ENCODE measurements at places on chromosomes 7 and 10.
A peak's percentile ranks its signal among the peaks of the same experiment; 100 is the strongest.

DNA sequence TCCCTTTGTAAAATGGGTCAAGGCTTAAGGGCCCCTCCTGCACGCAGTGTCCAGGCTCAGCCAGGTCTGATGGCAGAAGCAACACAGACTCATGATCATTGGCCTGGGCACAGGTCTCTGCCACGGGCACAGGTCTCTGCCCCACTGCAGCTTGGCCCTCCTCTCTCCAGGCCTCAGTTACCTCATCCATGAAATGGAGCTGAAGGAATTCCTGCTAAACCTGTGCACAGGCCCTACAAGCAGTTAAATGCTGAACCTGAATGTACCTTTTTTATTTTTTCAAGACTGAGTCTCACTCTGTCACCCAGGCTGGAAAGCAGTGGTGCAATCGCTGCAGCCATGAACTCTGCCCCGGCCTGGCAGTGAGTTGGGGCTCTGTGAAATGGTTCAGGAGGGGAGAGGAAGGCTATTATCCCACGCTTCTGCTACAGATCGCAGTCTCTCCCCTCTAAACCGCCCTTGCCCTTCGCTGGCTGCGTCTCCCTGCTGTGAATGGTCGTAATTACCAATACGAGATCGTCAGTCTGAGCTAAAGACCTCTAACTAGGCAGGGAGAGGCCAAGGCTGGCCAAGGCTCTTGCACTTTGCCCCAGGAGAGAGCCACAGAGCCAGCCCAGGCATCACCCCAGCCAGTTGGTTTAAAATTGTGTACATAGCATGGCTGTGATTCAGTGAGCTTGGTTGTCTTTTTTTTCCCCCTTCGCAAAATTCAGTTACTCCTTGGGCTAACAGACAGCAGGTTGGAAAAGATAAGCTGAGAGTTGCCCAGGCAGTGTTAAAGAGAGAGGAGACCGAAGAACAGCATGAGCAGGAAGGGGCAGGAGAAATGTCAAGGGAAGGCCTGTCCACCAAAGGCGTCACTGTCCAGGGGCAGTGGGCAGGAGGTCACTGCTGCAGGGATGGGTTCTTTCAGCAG, 93.0 kb upstream of the KCTD7 start:
- DNase-seq: no peak

DNA sequence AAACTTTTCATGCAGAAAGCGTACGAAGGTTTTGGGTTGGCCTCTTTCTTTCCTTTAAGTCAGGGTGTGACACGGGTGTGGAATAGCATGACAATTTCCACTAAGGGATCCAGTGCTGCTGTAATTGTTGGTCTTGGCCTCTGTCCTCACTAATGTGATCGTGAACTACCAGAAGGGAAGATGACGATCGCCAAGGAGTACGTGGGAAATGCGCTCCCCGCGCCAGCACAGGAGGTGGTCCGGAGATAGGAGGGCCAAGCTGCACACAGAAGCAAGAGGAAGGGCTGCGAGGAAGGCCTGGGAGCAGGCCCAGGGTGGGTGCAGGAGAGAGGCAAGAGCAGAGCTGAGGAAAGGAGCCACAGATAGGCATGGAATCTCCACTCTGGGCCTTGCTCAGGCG, 79.7 kb upstream of the PODXL start:
- no peak for DNase-seq

GRCh38 chr7:76423666-76424412, 911 bp upstream of the ZP3 start:
- no peak for DNase-seq

DNA sequence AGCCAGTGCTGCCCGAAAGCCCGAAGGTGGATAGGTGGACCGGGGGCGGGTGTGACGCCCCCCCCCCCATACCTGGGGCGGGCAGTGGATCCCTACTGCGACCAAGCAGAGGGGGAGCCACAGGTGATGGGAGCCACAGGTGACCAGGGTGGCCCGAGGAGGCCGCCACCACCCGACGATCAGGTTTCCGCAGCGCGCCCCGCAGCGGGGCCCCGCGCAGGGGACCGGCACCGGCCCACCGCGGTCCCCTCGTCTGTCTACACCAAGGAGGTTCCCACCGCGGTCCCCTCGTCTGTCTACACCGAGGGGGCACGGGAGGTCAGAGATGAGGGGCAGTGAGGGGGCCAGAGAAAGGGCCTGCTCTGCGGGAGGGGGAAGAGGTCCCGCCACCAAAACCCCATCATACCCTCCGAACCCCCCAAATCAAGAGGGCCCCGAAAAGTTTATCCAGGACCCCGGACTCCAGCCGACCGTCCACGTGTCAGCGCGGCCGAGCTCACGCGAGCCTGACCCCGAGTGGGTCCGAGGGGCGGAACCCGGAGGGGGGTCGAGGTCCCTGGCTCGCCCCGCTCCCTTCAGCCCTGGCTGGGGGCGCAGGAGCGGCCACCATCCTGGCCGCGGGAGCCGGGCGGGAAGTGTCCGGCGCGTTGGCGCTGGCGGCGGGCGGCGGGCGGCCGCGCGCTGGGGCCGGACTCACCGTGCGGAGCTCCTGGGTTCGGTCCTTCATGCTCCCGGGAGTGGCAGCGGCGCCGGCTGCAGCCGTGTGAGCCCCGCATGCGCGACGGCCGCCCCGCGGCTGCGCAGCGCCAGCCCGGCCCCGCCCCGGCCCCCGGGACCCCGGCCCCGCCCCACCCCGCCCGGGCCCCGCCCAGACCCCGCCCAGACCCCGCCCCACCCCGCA, at the start of gene STX1A:
TSS of gene STX1A (minus strand) at position 765 of the 901 bp plus-strand sequence. CDS start at position 727, 38 bp downstream.
- DNase-seq: peak; percentile 73

- DNase-seq: peak; percentile 74
These were observed 256.0 kb upstream of the MKI67 start for GRCh38 chr10:128382225-128382624.

DNA sequence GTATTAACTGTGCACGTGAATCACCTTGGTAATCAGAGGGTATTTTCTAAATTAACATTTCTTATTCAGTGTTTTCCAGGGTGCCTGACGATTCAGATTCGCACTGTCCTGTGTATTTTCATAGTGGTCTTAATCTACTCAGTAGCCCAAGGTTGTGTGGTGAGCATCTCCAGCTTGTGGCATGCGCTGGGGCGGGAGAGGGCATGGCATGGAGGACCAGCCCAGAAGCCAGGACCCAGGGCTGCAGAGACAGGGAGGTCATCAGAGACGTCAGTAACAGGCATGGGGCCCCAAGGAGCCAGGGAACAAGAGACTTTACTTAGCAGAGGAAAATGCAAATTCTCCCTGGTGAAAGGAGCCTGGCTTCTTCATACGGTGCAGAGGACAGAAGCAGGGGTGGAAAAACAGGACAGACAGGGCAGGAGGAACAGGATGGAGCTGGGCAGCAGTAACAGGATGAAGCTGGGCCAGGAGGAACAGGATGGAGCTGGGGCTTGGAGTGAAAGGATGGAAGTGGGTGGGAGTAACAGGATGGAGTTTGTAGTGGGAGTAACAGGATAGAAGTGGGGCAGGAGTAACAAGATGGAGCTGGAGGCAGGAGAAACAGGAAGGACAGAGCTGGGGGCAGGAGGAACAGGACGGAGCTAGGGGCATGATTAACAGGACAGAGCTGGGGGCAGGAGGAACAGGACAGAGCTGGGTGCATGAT, 110.9 kb downstream of the ADCY1 start:
- DNase-seq: no peak

- DNase-seq: peak; percentile 71
These were observed 82.1 kb downstream of the ZRANB1 start for GRCh38 chr10:125023862-125024496.

Data from NCI-H345 (cell line).